NCI-H446 (cell line): ENCODE measurements at places on chromosomes 7 and 10.

GRCh38 chr10:74282848-74283210 lies 131.8 kb downstream of the ADK start:
- no peak for DNase-seq

DNA sequence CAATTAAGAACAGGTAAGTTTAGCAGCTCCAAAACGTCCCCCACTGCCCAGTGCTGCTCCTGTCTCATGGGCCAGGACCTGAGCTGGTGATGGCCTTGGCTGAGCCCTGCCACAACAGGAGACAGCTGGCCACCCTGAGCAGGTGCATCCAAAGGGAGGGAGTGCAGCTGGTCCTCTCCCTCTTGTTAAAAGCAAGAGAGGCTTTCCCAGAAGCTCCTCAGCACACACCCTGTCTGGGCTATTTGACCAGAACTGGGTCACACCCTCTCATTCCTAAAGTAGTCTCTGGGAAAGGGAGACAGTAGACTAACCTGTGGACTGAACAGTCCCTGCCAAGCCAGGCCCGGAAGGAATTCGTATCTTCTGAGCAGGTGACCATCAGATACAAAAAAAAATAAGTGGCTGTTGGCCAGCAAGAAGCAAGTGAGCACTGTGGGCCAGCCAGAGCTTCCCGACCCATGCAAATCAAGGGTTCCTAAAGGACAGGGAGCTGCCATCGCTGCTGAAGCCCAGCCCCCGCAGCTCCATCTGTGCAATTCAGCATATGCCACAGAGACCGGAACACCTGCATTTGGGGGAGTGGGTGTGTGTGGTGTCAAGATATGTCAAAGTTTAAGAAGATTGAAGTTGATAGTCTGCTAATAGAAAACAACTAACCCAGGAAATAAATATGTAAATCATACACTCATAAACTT lies 2.1 kb upstream of the TMEM72 start:
- DNase-seq, result no peak

DNA sequence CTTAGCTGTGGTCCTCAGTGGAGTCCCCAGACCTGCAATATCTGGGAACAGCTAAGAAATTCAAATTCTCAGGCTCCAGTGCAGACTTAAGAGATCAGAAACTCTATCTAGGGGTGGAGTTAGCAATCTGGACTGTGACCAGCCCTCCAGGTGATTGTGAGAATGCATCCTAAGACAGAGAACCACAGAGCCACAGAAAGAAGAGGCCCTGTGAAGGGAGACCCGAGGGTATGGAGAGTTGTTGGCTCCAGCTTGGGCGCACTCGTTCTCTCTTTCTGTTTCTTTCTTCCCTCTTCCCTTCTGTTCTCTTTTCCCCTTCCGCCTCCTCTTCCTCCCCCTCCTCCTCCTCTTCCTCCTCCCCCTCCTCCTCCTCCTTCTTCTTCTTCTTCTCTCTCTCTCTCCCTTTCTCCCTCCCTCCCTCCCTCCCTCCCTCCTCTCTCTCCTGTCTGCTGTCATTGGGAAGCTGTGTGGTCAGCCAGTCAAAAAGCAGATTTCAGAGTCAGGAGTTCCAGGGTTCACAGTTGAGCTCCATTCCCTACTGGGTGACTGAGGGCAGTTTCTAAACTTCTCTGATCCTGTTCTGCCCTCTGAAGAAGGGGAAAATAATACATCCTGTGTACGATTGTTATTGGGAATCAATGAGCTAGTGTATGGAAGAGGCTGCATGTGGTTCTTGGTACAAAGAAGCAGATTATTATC lies 62.1 kb upstream of the STEAP1B start:
- DNase-seq, result no peak

- no peak for DNase-seq
Measured at GRCh38 chr10:121152935-121153334, 301.8 kb downstream of the WDR11 start.

GRCh38 chr10:78025685-78026364 lies 3.5 kb downstream of the POLR3A start:
- no peak for DNase-seq

GRCh38 chr7:46058086-46058823 lies 137.2 kb upstream of the IGFBP3 start:
- DNase-seq, result no peak

- DNase-seq, result no peak
Measured at GRCh38 chr7:42493436-42494198, 256.6 kb upstream of the GLI3 start.

DNA sequence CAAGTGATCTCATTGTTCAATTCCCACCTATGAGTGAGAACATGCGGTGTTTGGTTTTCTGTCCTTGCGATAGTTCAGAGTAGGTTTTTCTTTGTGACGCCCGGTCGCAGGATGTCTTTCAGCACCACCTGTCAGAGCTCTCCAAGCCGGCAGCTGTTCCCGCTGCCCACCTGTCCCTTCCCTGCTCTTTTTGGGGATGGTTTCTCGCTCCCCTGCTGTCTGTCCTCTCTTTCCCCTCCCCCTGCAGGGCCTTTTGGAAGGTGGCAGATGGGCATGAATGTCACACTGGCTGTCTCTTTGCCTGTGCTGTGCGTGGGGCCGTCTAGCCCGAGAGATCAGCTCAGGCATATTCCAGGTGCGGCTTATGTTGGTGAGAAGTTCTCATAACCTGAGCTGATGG lies 137.0 kb downstream of the GRK5 start:
- no peak for DNase-seq

GRCh38 chr7:137258552-137258951 lies 85.0 kb downstream of the PTN start:
- DNase-seq, result no peak

DNA sequence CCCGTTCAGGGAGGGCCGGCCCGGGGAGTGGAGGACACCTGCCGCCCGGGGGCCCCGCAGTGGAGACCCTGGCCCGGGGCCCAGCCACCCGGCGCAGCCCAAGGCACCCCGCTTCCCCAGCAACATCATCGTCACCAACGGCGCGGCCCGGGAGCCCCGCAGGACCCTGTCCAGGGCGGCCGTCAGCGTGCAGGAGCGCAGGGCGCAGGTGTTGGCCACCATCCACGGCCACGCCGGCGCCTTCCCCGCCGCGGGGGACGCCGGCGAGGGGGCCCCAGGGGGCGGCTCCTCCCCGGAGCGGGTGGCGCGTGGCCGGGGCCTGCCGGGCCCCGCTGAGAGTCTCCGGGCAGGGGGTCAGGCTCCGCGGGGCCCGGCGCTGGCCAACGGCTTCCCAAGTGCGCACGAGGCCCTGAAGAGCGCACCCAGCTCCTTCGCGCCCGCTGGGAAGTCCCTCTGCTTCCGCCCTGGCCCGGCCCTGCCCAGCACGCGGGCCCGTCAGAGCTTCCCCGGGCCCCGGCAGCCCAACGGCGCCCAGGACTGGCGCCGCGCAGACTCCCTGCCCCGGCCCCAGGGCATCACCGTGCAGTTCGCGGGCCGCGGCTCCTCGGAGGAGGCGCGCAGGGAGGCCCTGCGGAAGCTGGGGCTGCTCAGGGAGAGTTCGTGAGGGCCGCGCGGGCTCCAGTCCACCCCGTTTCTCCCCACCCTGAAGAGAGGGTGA lies 46.7 kb downstream of the PROSER2 start:
- no peak for DNase-seq

DNA sequence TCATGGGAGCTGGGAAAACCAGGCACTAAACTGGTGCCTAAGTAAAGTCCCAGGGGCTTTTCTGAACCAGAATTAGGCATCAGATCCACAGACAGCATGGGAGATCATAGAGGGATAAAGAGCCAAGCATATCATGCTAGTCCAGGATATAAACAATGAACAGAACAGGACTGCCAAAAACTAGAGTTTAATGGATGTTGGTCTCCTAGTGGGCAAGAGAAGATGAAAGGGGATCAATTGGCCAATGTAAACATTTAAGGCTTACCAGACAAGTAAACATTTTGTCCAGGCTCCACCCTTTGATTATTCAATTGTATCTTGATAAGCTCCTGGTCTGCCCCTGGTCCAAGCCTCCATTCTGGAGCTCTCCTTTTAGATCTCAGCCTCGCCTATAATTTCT lies 18.9 kb downstream of the MACC1 start:
- DNase-seq, result no peak

DNA sequence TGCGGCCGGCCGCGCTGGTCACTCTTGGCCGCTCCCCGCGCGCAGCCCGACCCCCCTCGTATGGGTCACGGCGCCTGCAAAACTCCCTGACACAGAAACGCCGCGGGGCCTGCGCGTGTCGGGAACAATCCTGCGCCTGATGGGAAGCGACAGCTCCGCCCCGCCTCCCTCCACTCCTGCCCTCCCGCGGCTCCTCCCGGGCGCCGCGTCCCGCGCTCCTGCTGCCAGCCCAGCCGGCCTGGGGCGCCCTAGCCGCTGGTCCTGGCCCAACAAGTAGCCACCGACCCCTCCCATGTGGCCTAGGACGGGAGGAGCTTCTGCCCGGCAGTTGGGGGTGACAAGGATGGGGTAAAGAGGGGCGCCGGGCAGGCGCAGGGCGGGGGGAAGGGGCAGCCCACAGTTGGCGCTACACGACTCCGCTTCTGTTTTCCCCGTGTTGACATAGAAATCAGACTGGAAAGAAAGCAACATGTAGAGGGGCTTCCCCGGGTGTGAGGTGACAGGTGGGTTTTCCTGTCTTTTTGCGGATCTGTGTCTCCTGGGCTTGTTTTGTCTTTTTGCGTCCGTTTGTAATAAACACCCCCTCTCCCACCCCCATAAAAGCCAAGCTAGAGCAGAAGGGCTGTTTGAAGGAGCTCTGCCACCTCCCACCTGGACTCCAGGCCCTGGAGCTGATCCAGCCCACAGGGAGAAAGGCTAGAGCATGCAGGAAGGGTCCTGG lies 35.1 kb upstream of the PAX2 start:
- DNase-seq, result no peak

DNA sequence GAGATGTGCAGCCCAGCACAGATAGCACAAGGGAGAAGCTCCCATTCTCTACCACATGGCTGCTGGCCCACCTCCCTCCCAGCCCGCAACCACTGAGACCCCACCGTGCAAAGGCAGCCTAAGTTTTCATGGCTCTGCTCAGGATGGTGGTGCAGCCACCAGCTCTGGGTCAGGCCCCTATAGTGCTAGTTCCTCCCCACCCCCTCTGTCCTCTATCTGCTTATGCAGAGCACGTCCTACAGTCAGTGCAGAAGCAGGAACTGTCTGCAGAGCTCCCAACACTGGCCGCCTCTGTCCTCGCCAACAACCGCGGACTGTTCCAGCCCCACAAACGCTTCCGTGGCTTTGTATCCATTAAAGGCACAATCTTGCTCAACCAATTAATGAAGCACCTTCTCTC lies 278.9 kb downstream of the GRID1 start:
- DNase-seq, result no peak

- DNase-seq, result no peak
Measured at GRCh38 chr7:91582799-91583477, 297.6 kb downstream of the MTERF1 start.

DNA sequence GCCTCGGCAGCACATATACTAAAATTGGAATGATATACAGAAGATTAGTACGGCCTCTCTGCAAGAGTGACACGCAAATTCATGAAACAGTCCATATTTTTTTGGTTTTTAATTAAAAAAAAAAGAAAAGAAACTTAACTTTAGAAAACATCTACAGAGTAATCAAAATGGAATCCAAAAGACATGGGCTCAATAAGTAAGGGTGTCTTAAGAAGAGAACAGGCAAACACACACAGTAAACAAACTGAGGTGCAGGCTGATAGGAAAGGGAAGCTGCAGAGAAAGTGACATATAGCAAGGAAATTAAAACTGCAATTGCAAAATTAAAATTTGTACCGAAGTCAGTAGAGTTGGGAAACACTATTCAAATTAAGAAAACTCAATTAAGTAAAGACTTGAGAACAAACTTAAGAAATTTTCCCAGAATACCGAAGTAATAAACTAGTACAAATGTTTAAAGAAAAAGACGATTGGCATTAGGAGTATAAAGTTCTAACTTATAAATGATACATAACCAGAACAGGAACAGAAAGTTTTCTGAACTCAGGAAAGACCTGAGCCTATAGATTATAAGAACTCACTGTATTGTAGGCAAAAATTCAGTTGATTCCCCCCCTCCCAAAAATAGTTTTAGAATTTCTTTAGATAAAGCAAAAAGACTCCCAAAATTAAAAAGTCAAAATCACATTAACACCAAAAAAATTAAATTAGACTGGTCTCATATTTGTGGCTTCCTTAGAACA lies 16.3 kb downstream of the MTPN start:
- DNase-seq, result no peak
